ENCODE measurements at places on chromosomes 2 and 18.

DNA sequence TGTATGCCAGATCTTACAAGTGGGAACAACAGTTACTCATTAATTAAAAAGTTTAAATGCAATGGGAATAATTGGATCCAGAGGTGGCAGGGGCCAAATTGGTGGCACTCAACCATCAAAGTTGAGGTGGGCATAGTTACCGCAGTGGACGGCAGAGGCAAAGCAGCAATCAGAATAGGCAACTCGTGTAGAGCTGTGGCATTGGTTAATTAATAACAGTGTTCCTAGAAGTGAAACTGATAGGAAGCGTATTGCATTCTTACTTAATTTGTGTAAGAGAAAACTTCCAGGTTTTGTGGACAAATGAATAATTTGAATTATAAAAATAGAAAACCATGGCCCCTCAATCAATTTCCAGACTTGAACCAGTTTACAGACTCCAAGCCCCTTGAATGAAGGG lies 1068.2 kb upstream of the ACVR2A start:
- no peak for DNase-seq

- no peak for DNase-seq
These were observed 86.1 kb downstream of the CACNB4 start for GRCh38 chr2:152012697-152013096.

DNA sequence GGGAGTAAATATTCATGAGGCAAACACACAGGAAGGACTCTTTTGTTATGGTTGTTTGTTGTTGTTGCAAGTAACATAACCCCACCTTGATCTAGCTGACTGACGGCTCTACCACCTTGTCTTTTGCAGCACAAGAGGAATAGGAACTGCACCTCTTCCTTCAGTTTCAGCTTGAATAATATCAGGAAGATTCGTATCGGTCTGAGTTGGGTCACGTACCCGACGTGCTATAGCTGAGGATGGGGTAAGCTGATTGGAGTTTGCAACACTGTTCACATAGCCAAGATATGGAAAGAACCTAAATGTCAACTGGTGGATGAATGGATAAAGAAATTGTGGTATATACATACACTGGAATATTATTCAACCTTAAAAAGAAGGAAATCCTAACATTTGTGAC lies 14.5 kb upstream of the IL1RN start:
- no peak for DNase-seq

DNA sequence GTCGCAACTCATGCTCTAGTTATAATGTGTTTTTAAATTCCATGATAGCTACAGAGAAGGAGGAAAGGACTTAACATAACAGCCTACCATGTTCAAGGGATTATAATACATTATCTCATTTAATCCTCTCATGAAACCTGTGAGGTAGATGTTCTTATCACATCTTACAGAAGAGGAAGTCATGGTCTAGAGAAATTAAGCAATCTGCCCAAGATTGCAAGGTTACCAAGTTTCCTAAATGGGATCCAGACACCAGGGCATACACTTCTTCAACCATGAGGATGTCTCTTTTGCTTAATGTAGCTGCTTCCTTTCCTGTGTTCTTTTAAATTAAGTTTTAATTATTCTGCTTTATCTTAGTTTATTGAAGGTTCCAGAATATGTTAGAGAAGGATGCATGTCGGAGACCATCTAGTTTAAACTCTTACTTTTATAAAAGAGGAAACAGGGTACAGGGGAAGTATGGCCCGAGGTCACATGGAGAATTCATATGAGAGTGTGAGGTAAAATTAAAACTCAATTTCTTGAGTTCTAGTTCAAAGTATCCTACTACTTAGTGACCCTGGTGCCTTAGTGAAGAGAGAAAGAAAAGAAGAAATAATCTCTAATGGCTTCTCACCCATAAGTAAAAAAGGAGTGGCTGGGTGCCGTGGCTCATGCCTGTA lies 3.6 kb upstream of the IL1A start:
- no peak for DNase-seq

DNA sequence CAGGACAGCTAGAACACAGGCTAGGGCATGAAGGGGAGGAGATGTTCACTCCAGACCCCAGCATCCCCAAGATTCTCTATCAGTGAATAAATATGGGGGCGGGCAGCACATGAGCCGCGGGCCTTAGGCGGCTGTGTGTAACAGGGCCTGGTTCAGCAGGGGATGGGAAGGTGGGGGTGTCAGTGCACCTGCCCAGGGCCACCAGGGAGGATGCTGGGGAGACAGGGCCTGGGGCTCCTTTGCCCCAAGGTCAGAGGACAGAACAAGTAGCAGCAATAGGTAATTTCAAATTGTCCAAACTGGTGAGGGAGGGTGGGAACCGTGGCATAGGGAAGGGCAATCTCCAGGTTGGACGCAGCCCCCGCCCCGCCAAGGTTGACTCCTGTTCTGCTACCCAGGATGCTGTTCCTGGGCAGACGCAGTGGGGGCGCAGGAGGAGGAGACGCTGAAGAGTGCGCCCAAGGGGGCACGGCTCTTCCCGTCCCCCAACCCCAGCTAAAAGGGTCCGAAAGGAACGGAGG lies 16.2 kb downstream of the CYP26B1 start:
- DNase-seq = no peak

- DNase-seq = no peak
These were observed 256.8 kb downstream of the NEDD4L start for GRCh38 chr18:58300867-58301266.

- DNase-seq = no peak
These were observed 77.0 kb downstream of the PRKCE start for GRCh38 chr2:45728458-45728942.

GRCh38 chr2:43898134-43898837 lies 59.5 kb downstream of the ABCG8 start:
- no peak for DNase-seq

GRCh38 chr2:206836722-206837121 lies 71.3 kb downstream of the FASTKD2 start:
- no peak for DNase-seq

GRCh38 chr18:63109022-63109421 lies 210.5 kb downstream of the BCL2 start:
- no peak for DNase-seq
